Renal cortical epithelial cell (primary cell): ENCODE measurements at places on chromosomes 11 and 22. TPM values are rescaled to one million over a fixed set of nuclear protein-coding genes. Genes with fewer than 3 reads are reported as not detected.
A peak's percentile ranks its signal among the peaks of the same experiment; 100 is the strongest.

DNA sequence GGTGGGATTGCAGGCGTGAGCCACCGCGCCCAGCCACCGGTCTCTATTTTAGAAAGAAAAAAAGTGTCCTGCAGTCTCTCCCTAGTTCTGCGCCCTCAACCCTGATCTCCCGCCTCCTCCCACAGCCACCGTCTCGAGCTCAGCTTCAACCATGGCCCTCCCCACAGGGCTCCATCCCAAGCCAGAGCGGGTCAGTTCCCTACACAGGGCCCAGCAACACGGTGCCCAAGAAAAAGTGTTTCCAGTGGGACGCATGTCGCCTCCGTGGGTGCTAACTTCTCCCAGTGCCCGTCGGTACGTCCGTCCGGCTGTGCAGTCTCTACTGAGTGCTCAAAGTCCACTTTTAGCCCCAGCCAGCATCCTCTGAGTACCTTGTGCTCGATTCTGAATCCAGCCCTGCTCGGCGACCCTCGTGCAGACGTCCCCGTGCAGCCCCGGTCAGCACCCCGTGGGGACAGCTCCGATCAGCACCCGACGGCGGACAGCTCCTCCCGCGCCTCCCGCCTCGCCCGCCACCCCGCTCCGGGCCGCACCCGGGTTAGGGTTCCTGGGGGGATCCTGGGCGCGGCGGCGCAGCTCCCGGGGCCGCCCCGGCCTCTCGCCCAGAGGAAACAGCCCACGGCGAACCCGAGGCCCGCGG lies 657 bp upstream of the MAPK8IP2 start:
- DNase-seq = no peak

DNA sequence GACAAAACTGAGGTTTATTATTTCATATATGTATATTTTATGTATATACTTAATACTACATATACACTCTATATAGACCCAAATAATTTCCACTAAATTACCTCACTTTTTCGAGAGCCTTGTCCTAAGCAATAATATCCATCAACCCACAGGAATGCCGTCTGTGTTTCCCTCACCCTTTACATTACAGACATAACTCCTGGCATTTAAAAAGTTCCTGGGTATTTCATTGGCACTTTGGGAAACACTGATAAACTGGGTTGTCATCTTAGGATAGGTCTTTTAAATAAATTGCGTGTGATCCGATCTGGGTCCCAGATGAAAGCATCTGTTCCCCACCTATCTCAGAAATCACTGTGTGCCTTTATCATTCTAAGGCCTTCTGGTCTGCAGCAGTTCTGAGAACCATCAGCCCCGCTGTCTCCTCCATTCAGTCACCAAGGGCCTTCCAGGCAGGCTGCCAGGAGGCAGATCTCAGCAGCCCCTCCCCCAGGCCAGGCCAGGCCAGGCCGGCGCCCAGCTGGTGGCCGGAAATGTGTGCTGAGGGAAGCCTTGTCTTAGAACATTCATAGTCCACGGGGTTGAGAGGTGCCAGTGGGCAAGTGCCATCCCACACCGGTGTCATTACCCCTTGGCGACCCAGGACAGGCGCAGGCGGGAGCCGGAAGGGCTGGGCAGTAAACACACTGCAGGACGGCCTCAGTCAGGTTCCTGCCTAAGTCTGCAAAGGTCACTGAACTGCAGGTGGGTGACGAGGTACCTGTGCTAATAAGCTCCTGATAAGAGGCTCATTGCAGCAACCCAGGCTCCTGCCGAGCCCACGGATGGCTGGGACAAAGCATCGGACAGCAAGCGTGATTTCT lies 3.3 kb downstream of the FGF19 start:
- peak; percentile 30 for DNase-seq

- DNase-seq = no peak
These were observed 56.5 kb upstream of the BLID start for GRCh38 chr11:122172352-122173073.

DNA sequence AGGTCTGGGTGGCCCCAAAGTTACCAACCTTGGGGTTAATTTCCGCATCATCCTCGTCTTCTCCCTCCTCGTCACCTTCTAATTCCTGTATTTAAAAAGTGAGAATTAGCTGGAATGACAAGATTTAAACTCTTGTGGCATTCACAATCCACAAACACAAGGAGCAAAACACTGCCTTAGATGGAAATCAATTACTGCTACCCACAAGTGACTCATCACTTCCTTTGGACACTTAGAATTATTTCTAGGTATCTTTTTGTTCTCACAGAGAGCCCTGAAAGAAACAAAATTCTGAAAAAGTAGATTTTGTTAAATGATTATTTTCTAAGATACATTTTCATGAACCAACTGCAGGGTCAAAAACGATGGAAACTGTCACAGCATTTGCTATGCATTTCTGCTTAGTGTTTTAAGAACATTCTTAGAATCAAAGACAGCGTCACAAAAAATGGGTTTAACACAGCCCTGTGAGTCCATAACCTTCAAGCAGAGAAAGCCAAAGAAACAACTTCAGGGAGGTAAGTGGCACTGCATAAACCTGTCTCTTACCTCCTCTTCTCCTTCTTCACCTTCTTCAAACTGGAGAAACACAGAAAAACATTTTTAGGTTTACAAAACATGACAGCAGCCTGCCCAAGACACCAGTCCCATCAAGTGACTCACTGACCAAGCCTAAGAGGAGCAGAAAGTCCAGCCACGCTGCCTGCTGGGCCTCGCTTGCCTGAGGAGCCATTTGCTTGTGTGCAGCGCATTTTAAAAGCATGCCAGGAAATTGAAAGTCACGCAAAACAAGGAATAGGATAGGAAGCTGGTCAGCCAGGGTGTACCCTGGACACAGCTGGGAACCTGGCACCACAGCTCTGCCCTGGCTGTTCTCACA lies 22.3 kb upstream of the PHLDA2 start:
- peak; percentile 82 for DNase-seq

The B3GAT1 gene
- under 0.01 and 0.10 TPM in 2 replicates for total RNA-seq

The MUC5AC gene
- total RNA-seq = not detected in 2 replicates

The VPS51 gene
- total RNA-seq = 176 and 180 TPM in 2 replicates

The POU2AF2 gene
- total RNA-seq = not detected in 2 replicates
